ENCODE measurements at places on chromosomes 4 and X.

GRCh38 chr4:8176547-8177399 is 18.2 kb upstream of the ABLIM2 start:
- DNase-seq: no peak

- no peak for DNase-seq
Observed at GRCh38 chrX:5829060-5829459, 399.6 kb downstream of the NLGN4X start.

DNA sequence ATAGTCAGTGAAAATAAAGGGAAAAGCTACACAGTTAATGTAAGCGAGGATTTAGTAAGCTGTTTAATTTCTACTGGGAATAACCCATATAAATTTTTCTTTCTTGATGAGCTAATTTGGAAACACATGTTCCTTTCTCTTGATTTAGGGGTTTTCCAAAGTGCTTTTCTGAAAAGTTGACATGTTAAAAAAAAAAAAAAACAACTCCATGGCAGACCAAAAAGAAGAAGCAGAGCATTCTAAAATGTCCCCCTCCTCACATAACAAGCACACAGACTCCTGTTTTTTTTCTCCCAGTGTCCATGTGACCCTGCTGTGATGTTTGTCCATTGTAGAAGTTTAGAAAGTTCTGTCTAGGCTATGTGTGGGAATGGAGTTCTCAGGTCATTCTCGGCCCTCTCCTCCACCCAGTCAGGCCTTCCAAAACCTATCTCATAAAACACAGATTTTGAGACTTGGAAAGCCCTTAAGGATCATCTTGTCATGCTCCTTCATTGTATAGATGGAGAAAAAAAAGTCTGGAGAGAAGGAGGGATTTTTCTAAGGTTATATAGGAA is 792 bp downstream of the CLIC2 start:
- DNase-seq: no peak

DNA sequence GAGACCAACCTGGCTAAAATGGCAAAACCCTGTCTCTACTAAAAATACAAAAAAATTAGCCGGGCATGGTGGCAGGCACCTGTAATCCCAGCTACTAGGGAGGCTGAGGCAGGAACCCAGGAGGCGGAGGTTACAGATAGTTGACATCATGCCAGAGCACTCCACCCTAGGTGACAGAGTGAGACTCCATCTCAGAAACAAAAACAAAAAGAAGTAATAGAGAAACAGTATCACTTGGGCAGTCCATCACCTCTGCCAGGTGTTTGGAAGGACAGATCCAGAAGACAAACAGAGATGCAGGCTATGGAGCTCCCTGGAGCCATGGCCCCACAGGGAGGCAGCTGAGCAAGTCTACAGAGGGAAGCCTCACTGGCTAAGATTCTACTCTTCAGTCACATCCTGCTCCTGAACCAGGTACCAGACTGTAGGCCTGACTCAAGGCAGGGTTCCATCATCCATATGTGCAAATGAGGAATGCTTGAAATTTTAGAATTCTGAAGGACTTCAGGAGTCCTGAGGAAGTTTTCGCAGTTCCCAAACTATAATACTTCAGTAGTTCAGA is 81.4 kb upstream of the CPEB2 start:
- DNase-seq: no peak

- no peak for DNase-seq
Observed at GRCh38 chrX:12972243-12972642, 2.7 kb upstream of the TMSB4X start.

DNA sequence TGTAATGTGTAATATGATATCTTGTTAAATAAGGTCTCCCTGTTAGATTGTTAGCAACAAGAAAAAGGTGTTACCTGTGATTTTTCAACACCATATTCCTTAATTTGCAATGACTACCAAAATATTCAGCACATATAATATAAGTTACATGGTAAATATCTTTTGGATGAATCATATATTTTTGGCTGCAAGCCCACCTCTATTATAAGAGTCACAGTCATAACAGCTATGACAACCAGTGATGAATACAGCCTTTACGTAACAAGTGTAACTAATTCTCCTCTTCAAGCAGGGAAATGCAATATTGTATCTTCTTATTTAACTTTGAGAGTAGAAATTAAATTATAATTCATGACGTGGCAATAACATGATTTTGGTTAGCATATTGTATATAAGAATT is 187.0 kb downstream of the NLGN4X start:
- DNase-seq: no peak

- DNase-seq: no peak
Observed at GRCh38 chrX:31178064-31178768, 106.4 kb upstream of the FTHL17 start.

Data from stimulated activated naive CD8-positive, alpha-beta T cell treated with anti-CD3 and anti-CD28 coated beads, Interleukin-15, amount 100 ng/mL, for 72 hours (primary cell).